ENCODE measurements at places on chromosomes 2 and 18.

DNA sequence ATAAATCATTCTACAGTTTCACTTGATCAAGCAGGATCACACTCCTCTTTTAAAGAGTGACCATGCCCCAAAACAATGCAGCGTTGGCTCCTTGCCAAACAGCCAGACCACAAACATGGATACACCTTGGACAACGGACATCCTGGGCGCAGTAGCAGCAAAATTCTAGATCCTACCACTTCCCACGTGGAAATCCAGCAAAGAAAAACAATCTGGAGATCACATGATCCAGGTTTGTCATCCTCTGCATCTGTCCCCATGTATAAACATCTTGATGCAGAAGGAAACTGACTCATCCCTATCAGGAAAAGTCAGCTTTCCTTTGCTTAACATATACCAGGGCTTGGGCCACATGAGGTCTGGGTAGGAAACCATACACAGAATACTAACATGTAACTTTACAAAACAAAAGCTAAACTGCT is 53.1 kb downstream of the ZNF521 start:
- peaks cover 2% of the 10 kb centered on the region for H3K4me1 ChIP-seq
- no peak overlapping the region for H3K4me3 ChIP-seq
- no peak for DNase-seq
- no peak overlapping the region for H3K27ac ChIP-seq
- no peaks in the 10 kb centered on the region for H3K27me3 ChIP-seq
- peaks cover 1% of the 10 kb centered on the region for H3K36me3 ChIP-seq

DNA sequence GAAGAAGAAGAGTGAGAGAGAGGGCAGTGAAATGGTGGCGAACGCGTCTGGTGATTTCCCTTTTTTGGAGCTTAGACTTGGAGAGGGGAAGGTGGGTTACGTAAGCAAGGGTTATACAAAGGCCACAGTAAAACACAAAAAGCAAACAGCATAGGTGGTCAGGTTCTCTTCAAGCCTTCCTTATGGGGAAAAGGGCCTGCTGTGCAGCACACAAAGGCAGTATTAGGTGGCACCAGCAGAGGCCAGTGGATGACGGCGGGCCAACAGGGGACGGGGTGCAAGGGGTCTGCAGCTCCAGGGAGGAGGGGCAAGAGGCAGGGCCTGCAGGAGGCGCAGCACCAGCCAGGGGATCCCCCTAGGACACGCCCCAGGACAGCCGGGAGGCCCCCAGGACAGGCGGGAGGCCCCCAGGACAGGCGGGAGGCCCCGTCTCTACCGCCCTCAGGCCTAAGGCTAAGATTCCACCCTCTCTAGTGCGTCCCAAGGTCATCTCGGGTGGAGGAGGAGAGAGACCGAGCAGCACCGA is 32.6 kb upstream of the NPC1 start:
- H3K27me3 ChIP-seq, result peaks cover 45% of the 10 kb centered on the region
- H3K36me3 ChIP-seq, result no peaks in the 10 kb centered on the region
- H3K4me1 ChIP-seq, result peaks cover 16% of the 10 kb centered on the region
- peak overlapping the region; percentile 86 for H3K27ac ChIP-seq
- H3K4me3 ChIP-seq, result peak overlapping the region; percentile 66

- H3K27ac ChIP-seq, result no peak overlapping the region
- H3K4me1 ChIP-seq, result peaks cover 13% of the 10 kb centered on the region
- H3K36me3 ChIP-seq, result no peaks in the 10 kb centered on the region
- no peak for DNase-seq
- no peaks in the 10 kb centered on the region for H3K27me3 ChIP-seq
Measured at GRCh38 chr2:156489195-156489594, 53.0 kb downstream of the GPD2 start.

GRCh38 chr2:222142027-222142426 is 156.8 kb downstream of the PAX3 start:
- no peaks in the 10 kb centered on the region for H3K27me3 ChIP-seq
- no peak for DNase-seq
- no peaks in the 10 kb centered on the region for H3K36me3 ChIP-seq

- no peaks in the 10 kb centered on the region for H3K36me3 ChIP-seq
- no peak overlapping the region for H3K4me3 ChIP-seq
- peaks cover 22% of the 10 kb centered on the region for H3K4me1 ChIP-seq
- no peaks in the 10 kb centered on the region for H3K27me3 ChIP-seq
- no peak for DNase-seq
- H3K27ac ChIP-seq, result peak overlapping the region; percentile 47
Measured at GRCh38 chr2:239268549-239268948, 132.3 kb downstream of the HDAC4 start.

- H3K4me3 ChIP-seq, result no peak overlapping the region
- no peak overlapping the region for H3K27ac ChIP-seq
- H3K4me1 ChIP-seq, result no peaks in the 10 kb centered on the region
- peaks cover 15% of the 10 kb centered on the region for H3K36me3 ChIP-seq
- H3K27me3 ChIP-seq, result no peaks in the 10 kb centered on the region
Measured at GRCh38 chr2:32498306-32498705, 129.5 kb upstream of the TTC27 start.

DNA sequence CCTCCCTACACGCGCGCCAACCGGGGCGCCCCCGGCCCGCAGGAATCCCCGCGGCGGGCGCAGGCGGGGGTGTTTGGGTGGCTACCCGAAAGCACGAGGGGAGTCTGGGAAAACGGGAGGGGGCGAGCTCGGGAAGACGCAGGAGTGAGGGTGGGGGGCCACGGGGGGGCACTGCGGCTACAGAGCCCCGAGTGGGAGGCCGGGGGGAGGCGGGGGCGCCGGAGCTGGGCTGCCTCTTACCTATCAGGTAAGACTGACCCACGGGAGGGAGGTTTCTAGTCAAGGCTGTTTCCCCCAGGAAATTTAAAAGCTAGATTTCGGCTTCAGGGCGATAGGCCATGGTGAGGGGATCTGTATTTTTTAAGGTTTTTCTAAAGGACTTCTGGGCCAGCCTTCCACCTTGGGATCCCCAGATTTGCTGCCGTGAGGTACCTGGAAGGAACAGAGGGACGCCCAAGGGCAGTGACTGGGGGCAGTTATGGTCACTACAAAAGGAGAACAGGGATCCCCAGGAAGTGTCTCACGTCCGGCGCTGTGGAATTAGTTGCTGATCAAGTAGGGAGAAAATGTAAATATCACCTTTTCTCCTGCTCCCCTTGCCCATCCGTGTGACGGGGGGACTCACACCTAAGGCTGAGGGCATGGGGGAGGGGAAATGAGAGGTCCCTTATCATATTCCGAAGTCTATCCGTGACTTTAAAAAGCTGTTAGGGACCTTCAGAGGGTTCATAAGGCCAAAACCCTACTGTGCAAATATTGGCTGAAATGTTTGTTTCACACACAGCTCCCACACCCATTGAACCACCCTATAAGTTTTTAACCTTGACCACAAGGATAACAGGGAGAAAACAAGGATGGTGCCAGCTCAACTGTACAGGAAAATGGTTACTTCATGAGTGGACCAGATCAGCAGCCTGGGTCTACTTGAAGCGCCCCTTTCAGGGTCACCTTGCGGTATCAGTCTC is 638 bp upstream of the IRS1 start:
- peaks cover 16% of the 10 kb centered on the region for H3K36me3 ChIP-seq
- peak overlapping the region; percentile 97 for H3K27ac ChIP-seq
- peak overlapping the region; percentile 91 for H3K4me3 ChIP-seq
- no peaks in the 10 kb centered on the region for H3K27me3 ChIP-seq

DNA sequence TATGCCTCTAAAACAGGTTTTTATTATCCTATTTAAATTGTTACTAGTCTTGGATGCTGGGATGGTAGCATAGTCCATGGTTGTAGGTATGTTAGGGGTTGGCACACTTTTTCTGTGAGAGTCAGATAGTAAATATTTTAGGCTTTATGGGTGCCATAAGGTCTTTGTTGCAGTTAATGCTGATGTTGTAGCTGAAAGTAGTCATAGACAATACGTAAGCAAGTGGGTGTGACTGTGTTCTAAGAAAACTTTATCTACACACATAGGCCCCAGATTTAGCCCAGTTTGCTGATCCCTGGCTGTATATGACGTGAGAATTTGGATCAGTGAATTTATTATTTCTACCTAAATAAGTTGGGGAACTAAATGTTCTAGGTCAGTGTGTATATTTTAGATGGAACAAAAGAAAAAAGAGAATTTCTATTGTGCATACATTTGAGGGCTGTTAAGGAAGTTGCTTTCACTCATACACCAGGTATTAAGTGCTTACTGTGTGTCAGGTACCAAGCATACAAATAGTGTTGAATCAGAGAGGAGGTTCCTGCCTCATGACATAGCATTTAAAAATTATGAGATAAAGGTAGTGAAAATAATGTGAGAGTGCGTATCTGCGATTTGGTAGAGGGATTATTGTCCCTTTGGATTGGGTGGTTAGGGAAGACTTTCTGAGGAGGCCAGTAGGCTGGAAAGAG is 39.4 kb downstream of the AGFG1 start:
- no peak overlapping the region for H3K4me3 ChIP-seq
- peaks cover 68% of the 10 kb centered on the region for H3K4me1 ChIP-seq
- H3K27ac ChIP-seq, result peak overlapping the region; percentile 45
- no peak for DNase-seq
- peaks cover 2% of the 10 kb centered on the region for H3K36me3 ChIP-seq

GRCh38 chr2:214481204-214481603 is 70.3 kb downstream of the VWC2L start:
- no peak overlapping the region for H3K27ac ChIP-seq
- no peaks in the 10 kb centered on the region for H3K36me3 ChIP-seq
- DNase-seq, result no peak
- H3K4me1 ChIP-seq, result peaks cover 6% of the 10 kb centered on the region
- H3K27me3 ChIP-seq, result no peaks in the 10 kb centered on the region

Data from progenitor cell of endocrine pancreas (in vitro differentiated cells).